Stimulated activated CD4-positive, alpha-beta T cell treated with anti-CD3 and anti-CD28 coated beads, Interleukin-1b, Interleukin-23, amount 100 ng/mL, for 1 hour (primary cell): ENCODE measurements at places on chromosomes 13 and 19.

- no peak for DNase-seq
Observed at GRCh38 chr19:33532859-33533460, 11.4 kb upstream of the PEPD start.

- no peak for DNase-seq
Observed at GRCh38 chr19:52198678-52199077, 8.8 kb downstream of the PPP2R1A start.

GRCh38 chr13:93298713-93299112 is 72.1 kb downstream of the GPC6 start:
- no peak for DNase-seq

GRCh38 chr13:31722673-31723072 is 16.7 kb upstream of the RXFP2 start:
- DNase-seq, result no peak

- DNase-seq, result no peak
Observed at GRCh38 chr19:16782719-16783118, 46.5 kb upstream of the SIN3B start.

DNA sequence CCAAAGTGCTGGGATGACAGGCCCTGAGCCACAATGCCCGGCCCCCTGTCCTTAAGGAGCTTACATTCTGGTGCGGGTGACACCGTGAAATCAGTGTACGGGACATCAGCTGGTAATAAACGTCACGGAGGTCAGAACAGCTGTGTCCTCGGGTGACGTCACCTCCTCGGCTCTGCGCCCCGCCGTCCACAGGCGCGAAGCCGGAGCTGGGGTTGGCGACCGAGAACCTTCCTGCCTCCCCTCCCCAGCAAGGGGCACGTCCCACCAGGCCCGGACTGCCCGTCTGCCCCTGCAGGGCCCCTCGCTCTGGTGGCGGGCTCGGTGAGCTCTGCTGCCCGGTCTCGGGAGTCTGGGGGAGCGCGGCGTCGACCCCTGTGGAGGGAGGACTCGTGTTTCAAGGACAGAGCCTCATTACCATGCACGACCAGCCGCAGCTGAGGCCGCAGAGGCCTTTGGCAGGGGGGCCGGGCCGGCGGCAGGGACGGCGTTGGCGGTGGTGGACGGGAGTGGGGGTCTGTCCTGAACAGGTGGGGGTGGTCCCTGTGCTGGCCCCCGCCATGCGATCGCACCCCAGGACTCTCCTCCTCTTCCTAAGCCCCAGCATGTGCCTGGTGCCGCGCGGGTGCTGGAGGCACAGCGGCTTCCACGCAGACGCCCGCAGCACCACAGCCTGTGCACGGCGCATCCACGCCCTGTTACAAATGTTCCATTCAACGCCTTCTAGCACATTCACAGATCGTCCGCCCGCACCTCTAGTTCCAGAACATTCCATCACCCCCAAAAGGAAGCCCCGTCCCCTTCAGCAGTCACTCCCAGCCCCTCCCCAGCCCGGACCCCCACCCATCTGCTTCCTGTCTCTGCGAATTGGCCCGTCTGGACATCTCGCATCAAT is 5.4 kb downstream of the LINGO3 start:
- DNase-seq, result no peak

DNA sequence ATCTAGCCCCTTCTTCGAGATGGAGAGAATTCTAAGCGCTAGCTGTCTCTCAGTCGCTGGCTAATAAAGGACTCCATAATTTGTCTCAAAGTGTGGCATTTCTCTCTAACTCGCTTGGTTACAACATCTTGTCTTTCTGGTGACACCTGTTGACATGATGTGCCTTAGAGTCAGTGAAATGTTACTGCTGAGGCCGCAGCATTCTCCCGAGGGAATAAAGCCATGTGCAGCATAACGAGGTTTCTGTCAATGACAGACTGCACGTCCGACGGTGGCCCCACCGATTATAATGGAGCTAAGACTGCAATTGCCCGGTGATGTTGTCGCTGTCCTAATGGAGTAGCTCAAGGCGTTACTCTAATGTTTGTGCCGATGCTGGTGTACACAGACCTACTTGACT is 20.3 kb upstream of the GPR32 start:
- no peak for DNase-seq

DNA sequence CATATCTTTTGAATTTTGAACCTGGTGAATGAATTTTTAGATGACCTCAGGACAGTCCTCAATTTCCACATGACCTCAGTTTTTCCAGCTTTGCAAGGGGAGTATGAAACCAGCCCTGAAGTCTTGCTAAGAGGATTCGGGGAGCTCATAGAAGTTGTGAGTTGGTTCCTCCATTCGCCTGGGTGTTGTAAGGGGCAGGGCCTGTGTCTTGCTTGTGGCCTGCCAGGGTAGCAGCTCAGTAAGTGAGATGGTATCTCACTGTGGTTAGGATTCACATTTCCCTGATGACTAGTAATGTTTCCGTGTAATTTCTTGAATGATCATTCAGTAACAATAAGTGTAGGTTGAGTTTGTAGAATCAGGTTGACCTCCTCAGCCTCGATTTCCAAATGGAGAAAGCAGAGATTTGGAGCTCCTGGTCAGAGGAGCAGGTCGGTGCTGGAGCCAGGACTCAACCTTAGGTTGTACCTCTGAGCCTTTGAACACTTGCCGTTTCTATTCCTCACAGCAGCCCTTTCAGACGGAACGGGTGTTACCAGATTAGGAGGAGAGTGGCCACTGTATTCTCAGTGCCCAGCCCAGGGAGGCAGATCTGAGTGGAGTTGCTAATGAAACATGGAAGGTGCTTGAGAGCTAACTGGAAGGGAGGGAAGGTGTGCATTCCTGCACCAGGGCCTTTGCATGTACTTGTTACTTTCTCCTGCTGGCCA is 14.6 kb downstream of the NACC1 start:
- no peak for DNase-seq

DNA sequence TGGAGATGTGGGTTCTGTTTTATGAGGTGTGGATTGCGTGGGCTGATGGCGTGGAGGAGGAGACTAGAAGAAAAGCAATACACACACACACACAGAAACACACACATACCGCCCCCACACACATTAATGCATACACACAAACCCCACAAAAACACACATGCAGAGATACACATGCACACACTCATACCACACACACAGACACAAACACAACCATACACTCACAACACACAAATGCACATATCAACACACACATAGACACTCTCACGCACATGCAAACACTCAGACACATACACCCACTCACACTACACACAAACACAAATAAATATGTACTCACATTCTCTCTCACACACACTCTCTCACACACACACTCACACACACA is 75.7 kb upstream of the UBL3 start:
- DNase-seq, result no peak

DNA sequence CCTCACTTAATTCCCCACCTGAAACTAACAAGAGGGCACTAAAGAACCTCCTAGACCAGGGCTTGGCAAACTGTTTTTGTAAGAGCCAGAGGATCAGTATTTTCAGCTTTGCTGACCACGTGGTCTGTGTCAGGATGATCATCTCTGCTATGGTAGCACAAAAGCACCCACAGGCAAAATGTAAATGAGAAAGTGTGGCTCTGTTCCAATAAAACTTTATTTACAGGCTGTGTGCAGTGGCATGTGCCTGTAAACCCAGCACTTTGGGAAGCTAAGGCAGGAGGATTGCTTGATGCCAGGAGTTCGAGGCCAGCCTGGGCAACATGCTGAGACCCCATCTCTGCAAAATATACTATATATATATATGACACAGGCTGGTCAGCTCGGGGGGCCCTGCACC is 31.2 kb downstream of the DNMT1 start:
- DNase-seq, result no peak

- no peak for DNase-seq
Observed at GRCh38 chr13:111947026-111947810, 119.7 kb upstream of the SOX1 start.

DNA sequence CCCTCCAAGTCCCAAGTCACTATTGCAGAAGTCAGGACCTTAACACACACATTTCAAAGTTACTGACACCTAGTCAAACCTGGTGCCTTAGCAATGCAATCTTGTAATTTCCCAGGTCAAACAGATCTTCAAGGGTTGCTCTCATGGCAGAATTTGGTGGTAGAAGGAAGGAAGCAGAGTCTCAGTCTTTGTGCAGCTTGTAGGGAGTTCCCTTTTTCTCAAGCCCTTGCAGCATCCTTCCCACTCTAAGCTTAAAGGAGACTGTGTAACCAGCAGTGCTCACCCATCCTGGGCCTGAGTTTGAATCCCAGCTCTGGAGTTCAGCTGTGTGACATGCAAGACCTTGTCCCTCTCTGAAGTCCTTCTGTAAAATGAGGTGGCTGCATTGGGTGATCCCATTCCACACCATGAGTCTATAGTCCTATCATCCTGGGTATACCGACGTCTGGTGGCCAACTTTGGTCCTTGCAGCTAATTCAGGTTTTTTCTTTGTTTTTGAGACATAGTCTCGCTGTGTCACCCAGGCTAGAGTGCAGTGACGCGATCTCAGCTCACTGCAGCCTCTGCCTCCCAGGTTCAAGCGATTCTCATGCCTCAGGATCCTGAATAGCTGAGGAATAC is 9.8 kb downstream of the SIGLEC10 start:
- no peak for DNase-seq
